ENCODE measurements at places on chromosomes 4 and X.

- no peak for DNase-seq
Measured at GRCh38 chr4:156685308-156685707, 286.3 kb downstream of the PDGFC start.

GRCh38 chr4:99383833-99384392 is 31.4 kb upstream of the ADH1C start:
- DNase-seq = no peak

DNA sequence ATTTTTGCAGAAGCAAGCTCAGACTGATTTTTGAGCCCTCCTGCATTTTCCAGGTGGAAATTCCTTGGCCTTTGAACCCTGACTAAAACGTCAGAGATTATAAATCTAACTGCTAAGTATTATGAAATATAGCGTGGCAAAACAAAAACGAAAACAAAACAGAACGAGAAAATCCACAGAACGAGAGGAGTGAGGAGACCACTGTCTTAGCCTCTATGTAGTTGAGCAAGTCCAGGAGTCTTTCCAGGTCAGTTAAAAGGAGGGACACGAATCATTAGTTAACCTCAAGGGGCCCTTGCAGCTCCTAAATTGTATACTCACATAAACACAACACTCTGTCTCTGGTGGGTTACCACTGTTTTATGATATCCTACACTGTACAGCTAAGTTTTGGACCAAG is 80.2 kb downstream of the SYNPO2 start:
- no peak for DNase-seq

- DNase-seq = no peak
Measured at GRCh38 chr4:173432430-173432829, 33.5 kb upstream of the SCRG1 start.

- no peak for DNase-seq
Measured at GRCh38 chrX:69232945-69233344, 67.7 kb upstream of the PJA1 start.

DNA sequence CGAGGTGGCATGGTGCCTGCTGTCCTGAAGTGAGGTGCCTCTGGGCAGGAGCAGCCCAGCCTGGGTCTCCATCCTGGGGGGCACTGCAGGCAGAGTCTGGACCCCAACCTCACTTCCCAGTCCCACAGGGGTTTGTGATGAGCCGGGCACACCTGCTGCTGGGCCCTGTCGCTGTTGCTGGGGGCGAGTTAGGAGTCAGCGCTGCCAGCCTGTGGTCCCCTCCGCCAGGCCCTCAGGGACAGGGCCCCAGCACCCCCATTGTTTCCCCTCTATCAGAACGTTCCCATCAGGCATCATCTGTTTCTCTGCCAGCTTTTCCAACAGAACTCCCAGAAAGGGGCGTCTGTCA is 23.4 kb downstream of the WFS1 start:
- DNase-seq = no peak

DNA sequence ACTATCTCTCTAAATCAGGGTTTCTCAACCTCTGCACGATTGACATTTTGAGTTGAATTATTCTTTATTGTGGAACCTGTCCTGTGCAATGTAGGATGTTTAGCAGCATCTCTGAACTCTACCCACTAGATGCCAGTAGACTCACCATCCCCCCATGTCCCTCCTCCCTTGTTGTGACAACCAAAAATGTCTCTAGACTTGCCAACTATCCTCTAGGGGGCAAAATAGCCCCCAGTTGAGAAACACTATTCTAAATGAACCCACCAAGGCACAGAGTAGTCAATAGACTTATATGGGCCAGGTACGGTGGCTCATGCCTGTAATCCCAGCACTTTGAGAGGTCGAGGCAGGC is 49.1 kb upstream of the GAB1 start:
- DNase-seq = no peak

- no peak for DNase-seq
Measured at GRCh38 chr4:78689700-78690323, 86.3 kb upstream of the BMP2K start.

GRCh38 chr4:169800541-169800940 is 42.8 kb upstream of the HPF1 start:
- no peak for DNase-seq

DNA sequence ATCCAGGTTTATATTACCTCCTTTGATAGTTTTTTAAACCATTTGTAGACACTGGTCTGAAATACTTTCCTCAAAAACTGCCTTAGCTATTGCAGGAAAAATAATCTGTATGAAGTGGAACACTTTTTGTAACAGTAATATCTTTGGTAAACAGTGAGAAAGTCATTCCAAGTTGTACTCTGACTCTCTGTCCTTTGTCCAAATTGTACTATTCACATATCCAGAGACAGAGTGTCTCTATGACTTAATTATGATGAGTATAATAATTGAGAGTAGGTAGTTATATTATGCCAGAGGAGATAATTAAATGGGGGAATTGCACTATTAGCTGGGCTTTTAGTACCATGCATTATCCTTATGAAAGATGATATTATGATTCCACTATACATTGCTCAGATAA is 112.6 kb upstream of the LCORL start:
- DNase-seq = no peak

- DNase-seq = no peak
Measured at GRCh38 chrX:63466690-63467089, 115.6 kb upstream of the SPIN4 start.

- DNase-seq = no peak
Measured at GRCh38 chr4:53321151-53321983, 44.5 kb downstream of the SCFD2 start.

GRCh38 chrX:4663085-4663484 is 949.6 kb upstream of the PRKX start:
- DNase-seq = no peak

DNA sequence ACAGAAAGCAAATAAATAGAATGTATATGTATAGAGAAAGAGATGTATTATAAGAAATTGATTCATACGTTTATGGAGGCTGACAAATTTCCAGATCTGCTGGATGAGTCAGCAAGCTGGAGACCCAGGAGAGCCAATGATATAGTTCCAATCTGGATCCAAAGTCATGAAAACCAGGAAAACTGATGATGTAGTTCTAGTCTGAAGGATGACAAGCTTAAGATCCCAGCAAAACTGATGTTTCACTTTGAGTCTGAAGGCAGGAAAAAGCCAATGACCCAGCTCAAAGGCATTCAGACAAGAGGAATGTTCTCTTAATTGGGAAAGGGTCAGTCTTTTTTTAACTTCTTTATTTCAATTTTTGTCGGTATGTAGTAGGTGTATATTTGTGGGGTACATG is 102.6 kb downstream of the LHFPL1 start:
- no peak for DNase-seq

GRCh38 chr4:168167714-168168284 is 75.5 kb downstream of the ANXA10 start:
- DNase-seq = no peak

Data from dorsolateral prefrontal cortex (tissue), 122 donors.